ENCODE measurements at places on chromosomes 11 and 22.

GRCh38 chr11:70574725-70575347, 176.5 kb downstream of the CTTN start:
- DNase-seq = no peak

DNA sequence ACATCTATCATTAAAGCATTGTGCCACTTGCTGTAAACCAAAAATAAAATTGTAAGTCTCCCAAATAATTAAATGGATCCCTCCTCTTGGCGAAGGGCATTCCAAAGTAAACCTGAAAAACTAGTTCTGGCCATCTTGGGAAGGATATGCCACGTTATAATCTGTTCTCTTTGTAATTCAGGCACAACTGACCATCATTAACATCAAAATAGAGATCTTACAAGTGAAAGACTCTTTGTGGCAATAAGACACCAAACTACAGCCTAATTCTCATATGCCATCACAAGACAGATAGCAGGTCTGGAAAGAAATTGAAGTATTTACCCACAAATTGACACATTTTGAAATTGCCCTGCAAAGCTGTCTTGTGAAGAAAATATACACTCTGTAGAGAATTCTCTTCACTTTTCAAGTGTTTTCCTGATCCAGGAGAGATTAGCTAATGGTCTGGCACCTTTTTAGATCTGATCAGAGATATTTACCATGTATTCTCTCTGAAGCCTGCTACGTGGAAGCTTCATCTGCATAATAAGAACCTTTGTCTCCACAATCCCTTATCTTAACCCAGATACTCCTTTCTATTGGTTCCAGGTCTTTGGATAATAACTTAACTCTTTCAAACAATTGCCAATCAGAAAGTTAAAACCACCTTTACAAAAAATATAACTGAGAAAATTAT, 630.4 kb upstream of the CCDC179 start:
- no peak for DNase-seq

DNA sequence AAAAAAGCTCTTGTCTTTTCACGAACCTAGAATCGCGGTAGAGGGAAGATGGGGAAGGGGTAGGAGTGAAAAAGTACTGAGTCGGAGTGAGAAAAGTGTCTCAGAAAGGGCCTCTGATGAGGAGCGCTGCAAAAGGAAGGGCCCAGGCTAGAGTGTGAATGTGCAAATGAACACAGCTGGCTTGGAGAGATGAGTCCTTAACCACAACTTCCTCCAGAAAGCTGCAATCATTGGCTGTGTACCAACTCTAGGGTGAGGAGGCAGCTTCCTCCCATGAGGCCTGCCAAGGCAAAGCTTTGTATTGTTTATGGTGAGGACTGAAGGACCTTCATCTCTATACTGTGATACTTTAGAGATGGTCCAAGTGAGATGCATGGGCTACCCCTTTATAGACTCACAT, 566.9 kb upstream of the ANO5 start:
- DNase-seq = no peak

- no peak for DNase-seq
Observed at GRCh38 chr11:61756452-61757212, 4.2 kb downstream of the MYRF start.

DNA sequence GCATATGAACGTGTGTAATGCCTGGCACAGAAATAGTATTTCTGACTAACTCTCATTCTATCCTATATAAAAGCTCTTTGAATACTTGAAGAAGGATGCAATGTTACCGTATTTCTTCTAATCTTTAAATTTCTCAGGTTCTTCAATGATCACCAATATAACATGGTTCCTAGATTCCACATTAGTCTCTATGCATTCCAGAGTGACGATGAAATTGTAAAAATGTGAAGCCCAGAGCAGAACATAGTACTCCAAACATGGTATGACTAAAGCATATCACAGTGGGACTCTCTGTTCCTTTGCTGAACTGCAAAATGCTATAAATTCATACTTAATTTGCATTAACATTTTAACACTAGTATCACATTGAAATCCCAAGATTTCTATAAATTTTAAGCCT, 877.6 kb upstream of the CHORDC1 start:
- DNase-seq = no peak

- DNase-seq = no peak
Observed at GRCh38 chr11:13105237-13105844, 96.2 kb downstream of the RASSF10 start.

GRCh38 chr11:20249378-20249777, 89.1 kb upstream of the DBX1 start:
- no peak for DNase-seq

DNA sequence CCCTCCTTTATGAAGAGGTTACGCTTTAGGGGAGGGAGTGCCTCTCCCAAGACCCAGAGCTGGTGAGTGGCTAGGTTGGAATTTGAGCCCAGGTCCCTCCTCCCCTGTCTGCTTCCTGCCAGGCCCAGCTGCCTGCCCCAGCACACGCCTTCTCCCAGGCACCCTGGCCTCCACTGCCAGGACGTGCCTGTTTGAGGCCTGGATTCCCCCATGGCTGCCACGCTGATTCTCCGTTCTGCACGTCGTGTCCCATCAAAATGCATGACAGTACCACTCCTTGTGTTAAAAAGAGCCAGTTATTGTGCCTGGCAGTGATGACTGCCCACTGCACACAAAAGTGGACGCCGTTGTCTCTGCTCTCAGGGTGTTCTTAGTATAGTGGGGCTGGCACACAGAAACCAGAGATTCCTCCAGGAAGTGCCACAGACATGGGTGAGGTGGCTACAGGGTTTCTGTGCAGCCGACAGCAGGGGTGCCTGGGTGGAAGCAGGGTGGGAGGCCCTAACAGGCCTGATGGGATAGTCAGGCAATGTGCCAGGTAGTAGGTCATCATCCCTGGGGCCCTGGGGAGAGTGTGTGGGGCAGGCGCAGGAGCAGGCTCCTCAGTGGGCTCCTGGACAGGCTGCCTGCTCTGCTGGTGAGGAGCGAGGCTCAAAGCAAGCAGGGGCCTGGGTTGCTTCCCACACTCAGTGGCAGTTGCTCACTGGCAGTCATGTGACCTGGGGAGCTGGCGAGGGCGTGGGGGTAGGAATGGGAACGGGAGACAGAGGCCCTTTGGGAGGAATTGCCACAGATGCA, 24.2 kb downstream of the MED15 start:
- no peak for DNase-seq

- DNase-seq = no peak
Observed at GRCh38 chr11:75147191-75147874, 3.6 kb upstream of the SLCO2B1 start.

- no peak for DNase-seq
Observed at GRCh38 chr11:26158251-26158650, 173.7 kb upstream of the ANO3 start.

DNA sequence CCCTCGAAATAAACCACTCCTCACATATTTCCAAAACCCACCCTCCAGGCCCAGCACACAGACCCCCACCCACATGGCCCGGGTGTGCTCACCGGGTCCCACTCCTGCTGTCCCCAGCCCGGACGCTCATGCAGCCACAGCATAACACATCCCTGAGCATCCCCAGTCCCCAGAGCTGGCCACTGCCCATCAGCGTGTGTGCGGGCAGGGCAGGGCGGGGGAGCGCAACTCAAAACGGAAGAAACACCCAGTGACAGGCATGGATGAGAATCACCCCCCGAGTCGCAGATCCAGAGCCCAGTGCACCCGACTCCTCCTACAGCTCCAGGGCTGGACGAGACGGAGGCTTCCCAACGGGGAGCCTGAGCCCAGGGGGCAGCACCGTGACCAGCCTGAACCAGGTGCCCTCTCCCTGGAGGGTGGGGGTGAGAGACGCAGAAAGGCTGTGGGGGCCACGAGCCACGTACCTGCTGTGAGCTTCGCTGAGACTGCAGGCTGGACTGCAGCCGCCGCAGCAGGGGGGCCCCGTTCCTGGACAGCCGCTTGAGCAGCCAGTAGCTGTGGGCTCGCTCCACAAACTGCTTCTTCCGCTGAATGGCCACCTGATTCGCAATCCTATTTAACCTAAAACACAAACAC, 23.8 kb downstream of the BRD1 start:
- DNase-seq = no peak

DNA sequence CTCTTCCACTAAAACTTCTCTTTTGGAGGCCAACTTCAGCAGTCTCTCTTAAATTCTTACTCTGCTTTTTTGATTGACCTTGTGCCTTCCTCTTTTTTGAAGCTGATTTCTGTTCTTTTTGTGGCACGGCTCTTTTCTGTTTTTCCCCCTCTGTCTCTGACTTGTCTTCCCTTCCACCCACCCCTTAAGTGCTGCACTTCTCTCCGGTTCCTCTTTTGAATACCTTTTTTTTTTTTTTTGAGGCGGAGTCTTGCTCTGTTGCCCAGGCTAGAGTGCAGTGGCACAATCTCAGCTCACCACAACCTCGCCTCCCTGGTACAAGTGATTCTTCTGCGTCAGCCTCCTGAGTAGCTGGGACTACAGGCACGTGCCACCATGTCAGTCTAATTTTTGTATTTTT, 211.9 kb downstream of the BLID start:
- DNase-seq = no peak

DNA sequence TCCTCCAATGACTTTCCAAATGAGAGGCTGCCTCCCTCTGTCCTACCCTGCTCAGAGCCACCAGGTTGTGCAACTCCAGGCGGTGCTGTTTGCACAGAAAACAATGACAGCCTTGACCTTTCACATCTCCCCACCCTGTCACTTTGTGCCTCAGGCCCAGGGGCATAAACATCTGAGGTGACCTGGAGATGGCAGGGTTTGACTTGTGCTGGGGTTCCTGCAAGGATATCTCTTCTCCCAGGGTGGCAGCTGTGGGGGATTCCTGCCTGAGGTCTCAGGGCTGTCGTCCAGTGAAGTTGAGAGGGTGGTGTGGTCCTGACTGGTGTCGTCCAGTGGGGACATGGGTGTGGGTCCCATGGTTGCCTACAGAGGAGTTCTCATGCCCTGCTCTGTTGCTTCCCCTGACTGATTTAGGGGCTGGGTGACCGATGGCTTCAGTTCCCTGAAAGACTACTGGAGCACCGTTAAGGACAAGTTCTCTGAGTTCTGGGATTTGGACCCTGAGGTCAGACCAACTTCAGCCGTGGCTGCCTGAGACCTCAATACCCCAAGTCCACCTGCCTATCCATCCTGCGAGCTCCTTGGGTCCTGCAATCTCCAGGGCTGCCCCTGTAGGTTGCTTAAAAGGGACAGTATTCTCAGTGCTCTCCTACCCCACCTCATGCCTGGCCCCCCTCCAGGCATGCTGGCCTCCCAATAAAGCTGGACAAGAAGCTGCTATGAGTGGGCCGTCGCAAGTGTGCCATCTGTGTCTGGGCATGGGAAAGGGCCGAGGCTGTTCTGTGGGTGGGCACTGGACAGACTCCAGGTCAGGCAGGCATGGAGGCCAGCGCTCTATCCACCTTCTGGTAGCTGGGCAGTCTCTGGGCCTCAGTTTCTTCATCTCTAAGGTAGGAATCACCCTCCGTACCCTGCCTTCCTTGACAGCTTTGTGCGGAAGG, 2.9 kb downstream of the APOC3 start:
- DNase-seq = no peak
